ENCODE measurements at places on chromosomes 6 and 20.

GRCh38 chr6:75101896-75102295 lies 104.0 kb downstream of the COL12A1 start:
- DNase-seq = no peak

- DNase-seq = no peak
Measured at GRCh38 chr6:155212106-155212505, 51.7 kb upstream of the CLDN20 start.

DNA sequence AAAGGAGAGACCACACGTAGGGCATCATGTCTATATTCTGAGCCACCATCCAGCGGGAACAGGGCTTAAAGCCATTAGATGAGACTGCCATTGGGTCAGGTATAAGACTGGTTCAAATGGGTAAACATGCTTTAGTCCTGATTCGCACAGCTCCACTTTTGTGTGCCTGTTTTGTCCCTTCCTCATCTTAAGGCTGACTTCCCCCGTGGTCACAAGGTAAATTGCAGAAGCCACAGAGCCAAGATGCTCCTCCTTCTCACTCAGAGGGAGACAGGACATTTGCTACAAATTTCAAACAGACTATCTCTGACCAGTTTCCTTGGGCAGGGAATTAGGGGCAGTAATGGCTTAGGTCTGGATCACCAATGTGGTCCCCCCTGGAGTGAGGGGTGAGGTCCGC lies 11.4 kb upstream of the IFNGR1 start:
- DNase-seq = no peak

- DNase-seq = no peak
Measured at GRCh38 chr6:81996414-81996813, 243.9 kb upstream of the TENT5A start.

DNA sequence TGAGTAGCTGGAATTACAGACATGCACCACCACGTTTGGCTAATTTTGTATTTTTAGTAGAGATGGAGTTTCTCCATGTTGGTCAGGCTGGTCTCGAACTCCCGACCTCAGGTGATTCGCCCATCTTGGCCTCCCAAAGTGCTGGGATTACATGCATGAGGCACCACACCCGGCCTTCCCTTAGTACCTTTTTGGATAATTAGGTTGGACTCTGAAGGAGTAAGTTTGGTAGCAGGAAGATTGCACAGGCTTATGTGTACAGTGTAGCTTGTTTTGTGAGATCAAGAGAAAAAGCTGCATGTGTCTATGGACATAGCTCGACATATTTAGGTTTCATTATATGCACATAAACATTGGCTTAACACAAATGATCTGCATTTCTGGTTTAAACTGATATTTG lies 116.8 kb downstream of the NCOA3 start:
- DNase-seq = no peak

GRCh38 chr20:51357543-51357942 lies 185.0 kb downstream of the NFATC2 start:
- DNase-seq = no peak

DNA sequence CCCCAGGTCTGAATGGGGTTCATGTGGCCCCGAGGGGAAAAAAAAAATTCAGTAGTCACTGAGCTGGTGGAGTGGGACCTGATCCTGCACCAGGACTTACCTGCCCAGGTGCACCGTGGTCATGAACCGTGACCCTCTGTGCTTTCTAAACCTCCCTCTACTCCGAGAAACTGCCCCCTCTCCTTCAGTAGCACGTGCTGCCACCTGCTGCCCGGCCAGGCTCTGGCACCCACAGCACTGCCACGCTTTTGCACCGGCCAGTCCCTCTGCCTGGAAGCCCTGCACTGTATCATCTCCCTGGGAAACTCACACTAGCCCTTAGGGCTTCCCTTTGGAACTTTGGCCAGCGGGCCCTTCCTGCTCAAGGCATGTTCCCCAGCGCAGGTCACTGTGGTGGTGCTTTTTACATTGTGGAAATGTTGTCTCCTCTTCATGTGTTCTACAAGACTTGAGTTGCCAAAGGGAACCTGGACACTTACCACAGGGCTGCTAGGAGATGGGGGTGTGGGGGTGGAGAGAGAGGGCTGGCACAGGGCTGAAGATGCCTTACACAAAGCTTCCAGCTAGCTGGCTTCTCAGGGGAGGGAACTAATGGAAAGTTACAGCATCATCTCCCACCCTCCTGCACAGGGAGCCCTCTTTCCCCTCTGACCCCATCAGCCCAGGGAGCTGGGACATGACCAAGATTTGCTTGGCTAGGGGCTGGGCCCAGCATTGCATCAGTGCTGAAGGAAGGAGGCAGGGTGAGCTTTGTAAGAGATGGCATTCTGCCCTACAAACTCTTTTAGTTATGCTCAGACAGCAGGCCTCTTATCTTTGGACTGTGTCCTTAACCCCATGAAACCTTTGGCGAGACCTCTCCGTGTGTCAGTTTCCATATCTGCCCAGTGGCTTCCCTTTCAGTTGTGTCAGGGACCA lies 2.5 kb upstream of the PTPRT start:
- no peak for DNase-seq

DNA sequence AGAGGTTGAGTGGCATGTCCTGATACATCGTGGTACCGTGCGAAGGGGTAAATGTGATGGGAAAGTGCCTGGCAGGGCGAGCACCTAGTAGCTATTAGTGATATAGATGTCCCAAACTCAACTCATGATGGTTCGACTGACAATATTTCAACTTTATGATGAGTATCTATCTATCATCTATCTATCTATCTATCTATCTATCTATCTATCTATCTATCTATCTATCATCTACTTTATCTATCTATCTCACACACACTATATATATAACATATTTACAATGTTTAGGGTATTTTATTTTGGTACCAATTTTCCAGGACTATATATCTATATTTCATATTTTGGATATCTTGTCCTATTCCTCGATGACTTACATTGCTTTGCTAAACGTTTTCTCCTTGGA lies 5.5 kb downstream of the BCAS1 start:
- no peak for DNase-seq

DNA sequence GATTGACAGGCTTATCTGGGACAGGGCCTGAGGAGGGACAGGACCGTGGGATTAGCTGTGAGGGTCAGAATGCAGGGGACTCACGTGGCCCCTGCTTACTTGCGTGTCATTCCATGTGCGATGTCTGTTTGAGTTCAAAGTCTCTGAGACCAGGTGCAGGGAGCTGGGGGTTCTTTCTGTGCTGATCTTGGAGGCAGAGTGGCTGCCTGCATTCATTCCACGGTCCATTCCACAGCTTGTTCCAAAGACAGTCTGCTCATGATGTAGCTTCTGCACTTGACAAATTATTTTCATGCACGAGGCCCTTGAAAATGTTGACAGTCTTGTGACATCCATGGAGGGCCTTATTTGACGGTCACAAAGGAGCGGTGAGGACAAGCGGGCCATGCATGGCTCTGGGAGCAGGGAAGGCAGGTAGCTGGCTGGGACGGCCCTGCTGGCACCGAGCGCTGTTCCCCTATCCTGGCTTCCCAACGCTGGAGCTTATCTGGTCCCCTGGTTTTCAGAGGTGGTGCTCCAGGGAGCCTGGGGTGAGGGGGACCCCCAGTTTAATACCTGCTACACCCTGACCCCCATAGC lies 156.3 kb upstream of the RNF24 start:
- no peak for DNase-seq

GRCh38 chr6:16810411-16810810 lies 49.2 kb upstream of the ATXN1 start:
- DNase-seq = no peak

- no peak for DNase-seq
Measured at GRCh38 chr6:144429753-144430152, 144.6 kb downstream of the UTRN start.

DNA sequence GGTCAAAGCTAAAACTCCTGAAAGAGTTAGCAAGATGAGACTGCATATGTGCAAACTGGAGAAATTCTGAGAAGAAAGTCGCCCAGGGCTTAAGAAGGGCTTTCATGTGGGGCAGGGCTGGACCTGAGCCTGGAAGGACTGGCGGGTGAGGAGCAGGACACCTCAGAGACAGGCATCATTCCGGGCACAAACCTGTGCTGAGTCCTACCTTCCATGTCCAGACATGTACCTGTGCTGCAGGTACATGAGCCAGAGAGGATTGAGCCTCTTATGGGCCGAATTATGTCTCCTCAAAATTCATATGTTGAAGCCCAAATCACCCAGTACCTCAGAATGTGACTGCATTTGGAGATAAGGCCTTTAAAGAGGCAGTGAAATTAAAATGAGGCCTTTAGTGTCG lies 171.0 kb downstream of the QRSL1 start:
- no peak for DNase-seq

GRCh38 chr6:134431421-134431859 lies 113.5 kb upstream of the SGK1 start:
- no peak for DNase-seq

DNA sequence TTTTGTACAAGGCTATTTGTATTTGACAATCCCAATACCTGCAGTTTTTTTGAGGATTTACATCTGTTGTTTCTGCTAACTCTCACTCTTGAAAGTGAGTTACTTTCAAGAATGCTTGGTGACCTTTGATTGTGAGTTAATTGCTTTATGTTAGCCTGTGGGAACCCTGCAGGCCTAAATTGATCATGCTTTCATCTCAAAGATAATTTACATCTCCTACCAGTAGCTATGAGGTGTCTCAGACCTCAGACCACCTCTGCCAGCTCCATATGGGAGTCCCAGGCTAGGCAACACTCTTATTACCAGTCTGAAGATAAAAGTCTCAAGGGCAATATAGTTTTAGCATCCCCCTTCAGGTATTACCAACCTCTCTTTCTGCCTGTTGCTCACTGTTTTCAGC lies 116.4 kb upstream of the THEMIS start:
- DNase-seq = no peak

GRCh38 chr6:41492261-41492891 lies 53.8 kb upstream of the FOXP4 start:
- DNase-seq = no peak

- no peak for DNase-seq
Measured at GRCh38 chr6:54935739-54936138, 89.2 kb downstream of the FAM83B start.

- no peak for DNase-seq
Measured at GRCh38 chr6:53866226-53866625, 71.4 kb downstream of the LRRC1 start.

DNA sequence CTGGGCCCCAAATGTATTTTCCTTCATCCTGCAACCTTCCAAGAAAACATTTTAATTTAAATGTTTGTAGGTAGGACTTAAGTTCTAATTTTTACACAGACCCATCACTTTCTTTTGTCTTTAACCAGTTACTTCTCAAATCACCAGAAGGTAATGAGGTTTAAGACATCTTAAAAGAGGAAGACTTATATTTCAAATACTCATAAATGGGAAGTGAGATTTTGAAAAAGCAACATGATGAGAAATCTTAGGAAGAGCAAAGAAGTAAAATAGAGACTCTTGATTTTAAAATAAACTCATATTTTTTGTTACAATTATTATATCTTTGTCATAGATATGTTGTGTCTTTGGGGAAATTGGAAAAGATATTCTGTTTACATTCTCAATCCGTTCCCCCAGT lies 82.3 kb downstream of the SYNE1 start:
- DNase-seq = no peak

DNA sequence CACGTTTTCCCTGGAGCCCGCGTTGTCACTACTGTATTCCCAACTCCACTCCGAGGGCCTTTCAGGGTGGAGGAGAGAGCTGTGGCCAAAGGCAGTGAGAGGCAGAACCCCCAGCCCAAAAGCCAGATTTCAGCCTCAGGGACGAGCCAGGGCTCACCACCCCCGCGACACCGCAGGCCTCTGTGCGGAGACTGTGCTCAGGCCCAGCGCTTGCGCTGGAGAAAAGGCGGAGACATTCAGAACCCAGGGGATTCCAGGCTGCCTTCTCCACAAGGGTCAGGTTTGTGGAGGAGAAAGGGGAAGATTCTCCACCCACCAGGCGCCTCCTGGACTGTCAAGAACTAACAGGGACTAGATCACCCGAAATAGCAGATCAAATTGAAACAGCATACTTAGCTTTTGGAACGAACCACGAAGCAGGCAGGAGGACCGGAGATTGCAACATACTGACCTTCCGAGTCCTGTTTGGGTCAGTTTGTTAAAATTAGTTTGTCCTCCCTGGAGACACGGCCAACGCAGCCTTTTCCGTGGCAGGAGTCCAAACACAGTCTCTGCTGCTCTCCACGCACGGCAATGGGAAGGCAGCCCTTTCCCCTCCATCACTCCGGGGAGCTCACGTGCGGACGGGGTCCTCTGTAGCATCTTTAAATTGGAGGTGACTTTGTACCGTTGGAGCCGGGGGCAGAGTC lies 14.4 kb downstream of the DLL1 start:
- DNase-seq = no peak

- DNase-seq = no peak
Measured at GRCh38 chr20:57199656-57200405, 66.6 kb downstream of the BMP7 start.

- no peak for DNase-seq
Measured at GRCh38 chr6:106626485-106626884, 2.8 kb downstream of the RTN4IP1 start.

DNA sequence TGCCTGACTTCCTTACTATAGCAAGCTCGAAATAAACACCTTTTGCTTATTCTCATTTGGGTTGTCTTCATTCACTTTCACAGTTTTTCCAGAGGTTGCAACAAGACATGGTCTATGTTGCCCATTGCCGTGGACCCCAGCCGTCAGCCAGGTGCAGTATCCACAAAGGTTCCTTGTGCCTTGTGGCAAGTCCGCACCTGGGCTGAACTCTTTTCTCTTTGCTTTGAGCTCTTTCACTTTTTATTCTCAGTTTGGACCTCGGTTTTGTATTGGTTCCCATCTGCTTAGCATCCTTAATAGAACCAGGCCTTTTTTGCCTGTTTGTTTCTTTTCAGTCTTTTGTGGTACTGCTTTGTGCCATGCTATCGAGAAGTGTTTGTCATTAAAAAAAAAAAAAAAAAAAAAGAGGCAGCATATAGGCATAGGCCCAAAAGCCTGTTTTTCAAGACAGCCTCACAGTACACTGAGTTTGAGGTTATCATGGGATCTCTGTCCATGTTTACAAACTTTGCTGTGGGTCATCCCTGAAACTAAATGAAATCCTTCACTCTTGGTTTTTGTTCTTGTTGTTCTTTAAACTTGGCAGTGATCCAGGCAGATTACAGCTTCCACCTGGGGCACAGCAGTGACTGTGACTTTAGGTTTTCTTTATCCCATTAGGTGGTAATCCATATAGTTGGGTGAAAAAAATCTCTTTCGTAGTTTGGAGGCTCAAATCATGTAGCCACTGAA lies 33.3 kb downstream of the GSTA3 start:
- no peak for DNase-seq

- no peak for DNase-seq
Measured at GRCh38 chr20:17142666-17143065, 84.2 kb upstream of the PCSK2 start.
